Stimulated activated CD4-positive, alpha-beta T cell treated with anti-CD3 and anti-CD28 coated beads, Interleukin-15, amount 100 ng/mL, for 24 hours (primary cell): ENCODE measurements at places on chromosomes 3 and 15.

- no peak for DNase-seq
Observed at GRCh38 chr15:72070817-72071447, 47.0 kb downstream of the MYO9A start.

- DNase-seq = no peak
Observed at GRCh38 chr3:10187290-10187876, 22.7 kb downstream of the IRAK2 start.

- no peak for DNase-seq
Observed at GRCh38 chr3:159532577-159532976, 456.1 kb upstream of the IL12A start.

- no peak for DNase-seq
Observed at GRCh38 chr15:84755736-84756527, 7.5 kb downstream of the ZNF592 start.

GRCh38 chr3:123758081-123758564 lies 126.0 kb downstream of the MYLK start:
- DNase-seq = no peak

GRCh38 chr3:157578181-157578580 lies 75.0 kb upstream of the VEPH1 start:
- no peak for DNase-seq

GRCh38 chr3:106366352-106366751 lies 497.5 kb upstream of the CBLB start:
- no peak for DNase-seq

DNA sequence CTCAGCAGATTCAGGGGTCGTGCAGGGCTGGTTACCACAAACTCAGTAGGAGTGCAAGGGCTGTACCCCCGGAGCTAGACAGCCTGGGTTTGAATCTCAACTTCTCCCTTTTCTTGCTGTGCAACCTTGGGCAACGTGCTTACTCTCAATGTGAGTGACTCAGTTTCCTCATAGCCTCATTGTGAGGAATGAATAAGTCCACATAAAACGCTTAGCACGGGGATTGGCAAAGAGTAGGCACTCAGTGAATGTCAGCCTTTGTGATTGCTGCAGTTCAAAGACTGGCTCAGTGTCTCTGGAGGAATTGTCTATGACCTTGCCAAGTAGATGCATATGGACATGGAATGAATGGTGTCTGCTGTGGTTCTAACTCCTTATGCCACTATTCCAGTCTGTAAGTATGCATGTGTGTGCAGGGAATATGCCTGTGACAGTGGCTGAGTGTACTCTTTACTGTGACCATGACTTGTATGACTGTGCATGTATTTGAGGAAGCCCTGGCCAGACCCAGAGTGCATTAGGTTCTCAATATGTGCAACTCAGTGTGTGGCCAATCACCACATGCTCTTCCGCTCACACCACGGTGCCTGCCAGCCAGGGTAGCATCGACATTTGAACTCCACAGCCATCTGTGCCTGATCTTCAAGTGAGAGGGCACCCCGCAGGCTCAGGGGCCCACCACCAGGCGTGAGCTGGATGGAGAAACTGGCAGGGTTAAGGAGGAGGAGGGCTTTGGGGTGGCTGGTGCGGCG lies 900 bp upstream of the HYAL3 start:
- no peak for DNase-seq

DNA sequence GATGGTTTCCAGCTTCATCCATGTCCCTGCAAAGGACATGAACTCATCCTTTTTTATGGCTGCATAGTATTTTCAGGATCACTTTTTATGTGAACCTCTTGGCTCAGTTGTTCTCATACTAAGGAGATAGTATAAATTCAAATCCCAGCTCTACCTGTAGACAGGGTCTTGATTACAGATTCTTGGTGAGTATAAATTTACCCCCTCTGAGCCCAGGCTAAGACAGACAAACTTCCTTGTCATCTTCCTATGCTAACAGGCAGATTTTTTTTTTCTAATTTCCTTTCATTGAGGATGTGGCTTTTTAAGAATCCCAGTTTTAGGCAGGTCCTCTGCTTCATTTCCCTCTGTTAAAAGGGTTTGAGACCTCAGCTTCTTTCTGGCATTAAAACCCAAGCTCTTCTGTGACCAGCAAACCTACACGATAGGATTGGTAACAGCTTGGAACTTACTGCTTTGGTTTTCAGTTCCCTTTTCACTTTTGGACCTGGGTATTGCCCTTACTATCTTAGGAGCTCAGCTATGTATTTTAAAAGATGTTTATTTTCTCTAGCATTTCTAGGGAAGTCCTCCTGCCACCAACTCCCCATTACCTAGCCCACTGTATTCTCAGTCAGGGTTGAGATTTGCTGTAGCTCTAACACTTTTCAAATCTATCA lies 72.5 kb downstream of the VPS8 start:
- no peak for DNase-seq

DNA sequence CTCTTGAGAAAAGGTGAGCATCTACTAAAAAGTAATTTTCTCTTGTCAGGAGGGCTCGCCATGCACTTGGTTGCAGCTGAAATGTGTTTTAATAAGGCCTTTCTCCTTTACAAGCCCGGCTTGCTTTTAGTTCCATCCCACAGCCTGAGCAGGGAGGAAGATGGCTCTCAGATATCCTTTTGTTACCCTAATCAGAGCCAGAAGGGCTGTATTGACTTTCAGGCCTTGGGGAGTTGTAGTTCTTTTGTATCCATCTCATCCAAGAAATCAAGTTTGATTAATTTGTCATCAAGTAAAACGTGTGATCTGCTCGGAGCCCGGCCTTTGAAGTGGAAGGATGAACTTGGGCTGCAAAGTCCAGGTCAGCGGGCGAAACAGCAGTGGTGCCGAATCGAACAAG lies 52.9 kb downstream of the EIF4E3 start:
- no peak for DNase-seq

GRCh38 chr3:45168451-45168850 lies 22.3 kb upstream of the CDCP1 start:
- DNase-seq = no peak

DNA sequence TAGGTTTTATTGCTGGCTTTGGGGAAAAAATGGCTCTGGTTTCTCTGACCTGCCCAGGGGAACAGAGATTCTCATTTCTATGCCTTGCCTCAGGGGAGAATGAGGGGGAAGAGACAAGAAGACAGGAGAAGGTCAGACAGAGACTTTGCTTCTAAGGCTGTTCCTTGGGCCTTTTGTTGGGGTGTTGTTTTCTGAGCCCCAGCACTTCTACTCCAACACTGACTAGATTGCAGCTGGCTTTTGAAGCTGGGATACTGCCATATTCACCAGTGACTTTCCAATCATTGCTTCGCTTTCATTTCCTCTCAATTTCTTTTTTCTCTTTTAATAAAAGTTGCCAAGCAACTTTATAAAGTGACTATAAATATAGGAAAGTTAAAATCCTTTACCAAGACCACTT lies 143.2 kb upstream of the ARHGEF26 start:
- DNase-seq = no peak

GRCh38 chr3:64329037-64329436 lies 103.8 kb upstream of the PRICKLE2 start:
- no peak for DNase-seq

GRCh38 chr3:53005338-53005737 lies 40.5 kb downstream of the SFMBT1 start:
- DNase-seq = no peak

GRCh38 chr3:119239206-119239820 lies 1.4 kb downstream of the B4GALT4 start:
- DNase-seq = no peak

GRCh38 chr3:62531493-62531892 lies 158.1 kb upstream of the FEZF2 start:
- DNase-seq = no peak

DNA sequence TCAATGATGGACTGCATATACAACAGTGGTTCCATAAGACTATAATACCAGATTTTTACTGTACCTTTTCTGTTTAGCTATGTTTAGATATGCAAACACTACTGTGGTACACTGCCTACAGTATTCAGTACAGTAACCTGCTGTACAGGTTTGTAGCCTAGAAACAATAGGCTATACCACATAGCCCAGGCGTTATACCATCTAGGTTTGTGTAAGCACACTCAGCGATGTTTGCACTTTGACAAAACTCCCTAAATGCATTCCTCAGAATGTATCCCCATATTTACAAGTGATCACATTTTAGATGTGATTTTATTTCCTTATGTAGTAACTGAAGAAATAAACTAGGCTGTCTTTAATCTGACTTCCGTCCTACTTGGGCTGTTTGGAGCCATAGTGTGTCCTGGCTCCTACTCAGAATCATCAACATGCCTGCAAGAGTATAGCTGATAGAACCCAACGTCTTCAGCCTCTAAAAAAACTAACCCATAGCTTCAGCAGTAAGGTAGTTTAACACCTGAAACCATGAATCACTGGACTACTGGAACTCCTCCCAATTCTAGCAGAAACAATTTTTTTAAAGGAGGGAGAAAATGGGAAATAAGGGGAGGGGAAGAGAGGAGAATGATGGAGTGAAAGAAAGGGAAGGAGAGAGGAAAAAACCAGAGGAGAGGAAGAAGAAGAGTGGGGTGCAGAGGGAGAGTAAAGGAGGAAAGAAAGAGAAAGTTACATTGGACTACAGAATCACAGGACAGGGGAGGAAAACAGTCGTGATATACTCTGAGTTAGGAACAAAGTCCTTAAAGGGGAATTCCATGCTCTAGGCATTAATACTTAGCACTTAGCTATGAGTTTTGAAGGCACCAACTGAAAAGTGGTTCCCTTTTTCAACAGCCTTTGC lies 67.7 kb upstream of the PLXND1 start:
- no peak for DNase-seq

GRCh38 chr15:36738817-36739216 lies 159.4 kb downstream of the CDIN1 start:
- DNase-seq = no peak

GRCh38 chr3:50296721-50297383 lies 2.4 kb downstream of the HYAL3 start:
- DNase-seq = no peak

GRCh38 chr3:32405711-32406323 lies 14.2 kb downstream of the CMTM7 start:
- DNase-seq = no peak

GRCh38 chr15:60840703-60841411 lies 361.9 kb upstream of the ICE2 start:
- peak; percentile 49 for DNase-seq

DNA sequence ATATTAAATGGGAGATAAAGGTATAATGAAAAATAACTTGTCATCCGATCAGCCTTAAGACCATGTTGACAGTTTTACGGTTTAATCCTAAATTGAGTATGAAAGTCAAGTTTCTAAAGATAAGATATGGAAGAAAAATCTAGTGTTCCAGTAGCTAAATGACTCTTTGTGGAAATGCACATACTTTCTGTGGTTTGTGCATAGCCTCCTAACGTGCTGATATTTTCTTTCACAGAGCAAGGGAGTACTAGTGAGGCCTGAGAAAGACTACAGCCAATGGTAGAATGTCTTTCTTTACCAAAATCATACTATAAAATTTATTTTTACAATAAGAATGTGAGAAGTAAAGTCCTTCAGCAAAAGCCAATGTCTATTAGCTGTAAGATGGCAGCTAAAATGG lies 430.6 kb upstream of the RGMA start:
- DNase-seq = no peak

DNA sequence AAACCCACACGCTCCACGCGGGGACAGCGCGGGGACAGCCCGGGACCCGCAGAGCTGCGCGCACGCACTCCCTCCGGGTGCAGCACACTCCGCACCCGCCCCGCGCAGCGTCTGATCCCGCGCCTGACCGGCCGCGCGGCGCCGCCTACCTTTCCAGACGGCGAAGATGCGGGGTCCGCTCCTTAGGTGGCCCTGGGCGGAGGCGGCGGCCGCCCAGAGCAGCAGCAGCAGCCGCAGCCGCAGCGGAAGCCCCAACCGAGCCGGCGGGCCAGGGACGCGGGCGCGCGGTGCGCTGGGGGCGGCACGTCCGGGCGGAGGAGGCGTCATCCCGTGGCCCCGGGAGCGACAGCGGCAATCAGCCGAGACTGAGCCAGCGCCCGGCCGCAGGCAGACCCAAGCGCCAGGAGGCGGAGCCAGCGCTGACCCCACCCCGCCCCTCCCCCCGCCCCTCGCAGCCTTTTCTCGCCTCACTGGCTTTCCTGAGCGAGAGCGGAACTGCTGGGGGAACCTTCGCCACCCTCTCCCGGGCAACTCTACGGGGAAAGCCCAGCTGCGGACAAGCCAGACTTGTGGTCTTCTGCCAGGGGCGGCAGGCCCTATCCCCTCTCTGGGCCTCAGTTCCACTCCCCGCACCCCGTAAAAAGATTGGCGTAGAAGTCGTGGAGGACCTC lies at the start of gene SEMA7A:
TSS of gene SEMA7A (minus strand) at position 367 of the 671 bp plus-strand sequence. CDS start at position 327, 40 bp downstream.
- DNase-seq = peak; percentile 90

- DNase-seq = no peak
Observed at GRCh38 chr15:45094358-45094730, 19.6 kb downstream of the DUOX2 start.

- peak; percentile 75 for DNase-seq
Observed at GRCh38 chr15:51162865-51163762, 68.4 kb upstream of the TNFAIP8L3 start.

- no peak for DNase-seq
Observed at GRCh38 chr3:149839896-149840295, 26.9 kb downstream of the RNF13 start.

- DNase-seq = no peak
Observed at GRCh38 chr3:45126730-45127129, 19.4 kb downstream of the CDCP1 start.

DNA sequence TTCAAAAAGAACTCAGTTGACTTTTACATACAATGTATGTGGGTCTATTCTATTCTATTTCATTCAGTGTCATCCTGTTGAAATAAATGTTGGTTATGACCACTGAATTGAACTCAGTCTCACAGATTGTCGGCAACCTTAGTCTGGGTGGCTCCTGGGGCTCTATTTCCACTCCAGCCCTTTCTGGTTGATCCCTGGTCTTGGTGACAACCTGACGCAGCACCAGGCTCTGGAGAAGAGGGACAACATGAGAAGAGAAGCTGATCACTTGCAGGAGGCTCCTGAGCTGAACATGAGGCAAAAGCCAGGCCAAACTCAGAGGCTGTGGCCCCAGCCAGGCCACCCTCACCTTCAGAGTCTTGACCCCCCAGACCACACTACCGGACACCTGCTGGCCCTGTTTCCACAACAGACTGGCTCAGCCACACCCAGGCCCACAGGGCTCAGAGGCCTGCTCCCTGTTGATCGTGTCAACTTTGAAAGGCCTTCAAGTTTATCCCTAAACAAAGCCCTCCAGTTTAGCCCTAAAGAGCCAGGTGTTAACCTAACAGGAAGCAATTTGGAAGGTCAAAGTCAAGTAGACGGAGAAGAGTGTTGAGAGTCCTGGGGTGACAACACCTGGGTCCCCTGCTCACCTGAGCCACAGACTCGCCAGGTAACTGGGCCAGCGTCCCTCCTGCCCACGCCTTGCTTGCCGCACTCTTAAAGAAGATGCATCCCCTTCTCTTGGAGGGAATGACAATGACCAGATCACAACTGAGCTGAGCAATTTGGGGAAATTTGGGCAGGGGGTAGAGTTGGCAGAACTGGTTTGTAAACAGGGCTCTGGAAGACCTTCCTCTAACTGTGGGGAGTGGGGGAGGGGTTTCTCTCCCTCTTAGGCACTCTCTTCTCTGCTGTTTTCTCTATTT lies 15.4 kb upstream of the MUC20 start:
- no peak for DNase-seq
